Naive thymus-derived CD8-positive, alpha-beta T cell (primary cell): ENCODE measurements at places on chromosomes 11 and 22.

DNA sequence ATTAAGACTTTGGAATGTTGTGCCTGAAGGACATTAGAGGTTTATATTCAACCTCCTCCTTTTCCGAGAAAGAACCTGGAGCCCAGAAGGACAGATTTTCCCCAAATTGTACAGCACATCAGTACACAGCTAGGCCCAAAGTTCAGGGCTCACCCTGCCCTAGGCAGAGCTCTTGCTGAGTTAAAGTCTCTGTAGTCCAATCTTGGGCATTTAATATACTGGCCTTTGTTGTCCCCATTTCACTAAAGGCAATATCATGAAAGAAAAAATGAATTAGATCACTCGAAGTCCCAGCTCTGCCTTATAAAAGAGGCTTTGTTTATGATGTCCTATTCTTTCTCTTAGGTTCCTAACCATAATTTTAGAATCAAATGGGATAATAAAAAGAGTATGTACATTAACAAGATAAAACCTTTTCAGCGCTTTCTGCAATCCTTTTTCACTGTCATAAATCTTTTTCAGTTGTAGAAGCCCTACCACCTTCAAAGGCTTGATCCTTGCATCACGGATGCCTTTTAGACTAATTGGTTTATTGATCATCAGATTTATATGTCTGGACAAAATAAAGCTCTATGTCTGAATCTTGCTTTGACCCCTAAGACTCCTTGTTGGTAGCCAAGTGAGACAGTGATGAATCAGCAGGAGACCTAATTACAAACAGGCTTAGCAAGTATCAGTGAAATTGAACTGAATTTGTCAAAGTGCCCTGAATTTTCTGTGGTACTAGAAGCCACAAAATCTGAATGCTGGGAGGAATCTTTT, 39.8 kb downstream of the RELT start:
- DNase-seq, result no peak

- no peak for DNase-seq
These were observed 32.5 kb upstream of the IZUMO1R start for GRCh38 chr11:94271885-94272372.

DNA sequence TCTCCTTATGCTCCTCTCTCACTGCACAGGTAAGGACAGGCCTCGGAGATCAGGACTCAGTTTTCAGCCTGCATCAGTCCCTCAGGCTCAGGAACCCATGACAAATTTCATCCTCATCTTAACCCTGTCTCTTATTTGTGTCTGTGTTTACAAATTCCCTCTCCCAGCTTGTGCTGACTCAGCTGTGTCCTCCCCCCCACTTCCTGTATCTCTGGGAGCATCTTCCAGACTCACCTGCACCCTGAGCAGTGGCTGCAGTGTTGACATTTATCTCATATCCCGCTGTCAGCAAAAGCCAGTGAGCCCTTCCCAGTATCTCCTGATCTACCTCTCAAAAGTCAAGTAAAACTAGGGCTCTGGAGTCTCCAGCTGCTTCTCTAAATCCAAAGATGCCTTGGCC, 65.6 kb upstream of the VPREB1 start:
- no peak for DNase-seq

- DNase-seq, result no peak
These were observed 5.7 kb upstream of the C1QTNF4 start for GRCh38 chr11:47599902-47600301.

DNA sequence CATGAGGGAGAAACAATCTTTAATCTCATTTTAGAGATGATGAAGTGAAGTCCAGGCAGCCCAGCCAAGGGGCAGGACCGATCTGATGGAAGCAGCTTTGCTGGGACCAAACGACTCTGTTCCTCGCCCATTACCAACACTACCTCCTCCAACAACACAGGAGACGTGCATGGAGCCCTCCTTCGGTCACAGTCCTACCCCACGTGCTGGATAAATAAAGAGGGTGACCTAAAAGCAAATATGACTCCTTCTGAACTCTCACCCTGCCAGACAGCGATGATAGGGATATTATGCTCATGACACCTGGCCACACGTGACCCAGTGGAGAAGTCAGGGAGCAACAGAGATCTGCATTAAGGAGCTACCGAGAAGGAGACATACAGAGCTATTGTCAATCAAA, 26.0 kb downstream of the SCGB1A1 start:
- no peak for DNase-seq

GRCh38 chr11:60095477-60096120, 7.1 kb downstream of the MS4A2 start:
- DNase-seq, result no peak

GRCh38 chr11:133388975-133389568, 143.2 kb downstream of the OPCML start:
- no peak for DNase-seq

- no peak for DNase-seq
These were observed 1.3 kb upstream of the LPXN start for GRCh38 chr11:58576887-58577471.

GRCh38 chr11:79428406-79428805, 12.4 kb downstream of the TENM4 start:
- DNase-seq, result no peak

- DNase-seq, result no peak
These were observed 20.0 kb downstream of the PPFIA1 start for GRCh38 chr11:70290361-70291065.

DNA sequence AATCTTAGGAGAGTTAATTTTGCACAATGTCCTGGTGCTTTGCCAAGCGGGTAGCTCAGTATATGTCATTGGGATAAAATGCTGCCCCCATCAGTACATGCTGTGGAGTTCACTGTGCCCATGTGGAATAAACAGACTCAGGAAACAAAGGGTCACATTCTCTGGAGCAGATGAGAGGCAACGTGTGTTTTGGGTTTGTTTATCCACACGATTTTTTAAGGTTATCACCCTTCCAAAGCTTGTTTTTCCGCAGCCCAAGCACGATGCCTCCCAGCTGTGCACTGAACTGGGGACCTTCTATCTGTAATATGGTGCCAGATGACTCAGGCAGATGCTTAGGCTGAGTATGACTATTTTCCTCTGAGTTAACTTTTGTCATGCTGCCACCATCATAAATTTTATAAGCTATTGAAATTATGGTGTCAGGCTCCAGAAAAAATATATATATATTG, 6.5 kb downstream of the OR4D6 start:
- no peak for DNase-seq

DNA sequence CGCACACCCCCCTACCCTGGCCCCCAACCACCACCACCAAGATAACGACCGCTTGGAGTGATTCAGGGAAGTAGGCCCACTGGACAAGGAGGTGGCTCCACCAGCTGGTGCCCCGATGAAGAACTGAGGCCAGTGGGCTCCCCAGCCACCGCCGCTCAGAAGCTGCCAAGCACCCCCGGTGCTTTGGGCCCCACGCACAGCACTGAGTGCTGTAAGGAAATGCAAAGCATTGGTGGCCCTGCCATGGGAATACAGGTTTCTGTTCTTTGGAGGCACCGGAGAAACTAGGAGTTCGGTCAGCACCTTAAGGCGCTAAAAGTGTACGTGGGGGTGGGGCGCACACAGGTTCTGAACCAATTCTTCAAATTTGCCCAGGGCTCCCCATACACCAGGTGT, 664 bp upstream of the PRSS23 start:
- DNase-seq, result no peak

GRCh38 chr11:126084608-126084912, 21.9 kb upstream of the CDON start:
- DNase-seq, result no peak

DNA sequence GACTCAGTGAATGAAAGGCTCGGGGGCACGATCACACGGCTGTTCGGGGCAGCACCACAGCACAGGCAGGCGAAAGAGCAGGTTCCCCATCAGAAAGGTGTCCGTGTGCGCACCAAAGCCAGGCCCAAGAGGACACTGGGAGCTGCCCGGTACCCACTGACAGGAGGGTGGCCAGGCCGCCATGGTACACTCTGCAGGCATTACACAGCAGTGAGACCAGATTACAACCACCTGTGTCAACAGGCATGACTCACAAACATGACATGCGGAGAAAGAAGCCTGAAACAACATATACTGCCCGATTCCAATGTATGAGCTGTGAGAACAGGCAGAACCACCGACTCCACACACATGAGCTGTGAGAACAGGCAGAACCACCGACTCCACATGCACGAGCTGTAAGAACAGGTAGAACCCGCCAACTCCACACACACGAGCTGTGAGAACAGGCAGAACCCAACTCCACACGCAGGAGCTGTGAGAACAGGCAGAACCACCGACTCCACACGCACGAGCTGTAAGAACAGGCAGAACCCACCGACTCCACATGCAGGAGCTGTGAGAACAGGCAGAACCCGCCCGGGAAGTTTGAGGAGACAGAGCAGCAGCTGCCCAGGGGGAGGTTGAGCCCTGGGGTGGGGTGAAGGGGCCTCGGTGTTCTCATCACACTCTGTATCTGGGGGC, 32.6 kb downstream of the KIAA0930 start:
- no peak for DNase-seq

GRCh38 chr11:40129266-40129665, 1330.2 kb downstream of the LRRC4C start:
- no peak for DNase-seq

DNA sequence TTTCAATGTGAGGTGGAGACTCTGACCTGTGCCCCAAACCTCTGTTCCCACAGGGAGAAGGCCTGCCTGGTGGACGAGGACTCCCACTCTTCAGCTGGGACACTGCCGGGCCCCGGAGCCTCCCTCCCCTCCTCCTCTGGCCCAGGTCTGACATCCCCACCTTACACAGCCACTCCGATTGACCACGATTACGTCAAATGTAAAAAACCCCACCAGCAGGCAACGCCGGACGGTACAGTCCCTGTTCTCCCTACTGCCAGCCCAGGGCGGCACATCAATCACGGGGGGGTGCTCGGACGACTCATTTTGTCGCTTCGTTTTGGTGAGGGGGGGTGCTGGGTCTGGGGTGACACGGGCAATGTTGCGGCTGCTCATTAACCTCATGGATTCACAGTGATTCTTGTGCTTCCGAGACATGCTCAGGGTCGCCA, 83.3 kb upstream of the SUSD2 start:
- DNase-seq, result no peak

DNA sequence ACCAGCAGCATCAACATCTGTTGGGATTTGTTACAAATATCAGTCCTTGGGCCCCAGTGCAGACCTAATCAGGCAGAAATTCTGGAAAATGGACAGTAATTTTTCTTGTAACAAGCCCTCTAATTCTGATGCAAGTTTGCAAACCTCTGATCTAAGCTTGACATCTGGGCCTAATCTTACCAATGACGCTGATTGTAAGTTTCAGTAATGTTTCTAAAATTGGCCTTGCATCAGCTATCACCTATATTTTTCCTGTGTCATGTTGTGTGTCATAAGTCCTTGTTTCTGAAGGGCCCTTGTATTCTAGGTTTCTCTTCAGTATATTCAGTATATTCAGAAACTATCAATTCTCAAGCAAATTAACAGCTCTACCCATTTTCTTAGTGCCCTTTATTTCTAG, 36.4 kb downstream of the ZNF215 start:
- DNase-seq, result no peak

DNA sequence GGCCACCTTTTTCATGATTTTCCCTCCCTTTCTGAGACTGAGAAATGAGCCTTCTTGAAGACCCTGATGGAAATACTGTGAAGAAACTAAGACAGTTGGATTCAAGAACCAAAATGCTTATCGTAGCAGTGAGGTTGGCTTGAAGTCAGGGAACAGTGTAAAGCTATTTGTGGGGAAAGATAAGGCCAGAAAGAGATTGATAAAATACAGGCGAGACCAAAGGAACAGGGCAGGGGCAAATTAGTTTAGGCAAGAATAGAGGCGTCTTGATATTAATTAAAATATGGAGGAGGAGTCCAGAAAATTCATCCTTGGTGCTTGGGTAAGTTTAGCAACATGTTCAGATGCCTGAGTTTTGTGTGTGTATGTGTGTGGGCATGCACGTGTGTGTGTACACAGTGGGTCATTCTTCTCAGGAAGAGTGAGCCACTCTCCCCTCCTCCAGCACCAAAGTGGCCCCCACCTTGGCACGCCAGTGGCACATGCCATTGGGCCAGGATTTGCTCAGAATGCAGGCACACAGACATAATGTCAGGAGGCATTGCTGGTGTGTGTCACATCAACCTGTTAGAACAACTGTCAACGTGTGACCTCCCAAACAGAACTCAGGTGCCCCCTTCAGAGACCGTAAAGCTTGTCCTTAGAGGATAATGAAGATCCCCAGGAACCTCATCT, 3.9 kb upstream of the EHF start:
- DNase-seq, result no peak

DNA sequence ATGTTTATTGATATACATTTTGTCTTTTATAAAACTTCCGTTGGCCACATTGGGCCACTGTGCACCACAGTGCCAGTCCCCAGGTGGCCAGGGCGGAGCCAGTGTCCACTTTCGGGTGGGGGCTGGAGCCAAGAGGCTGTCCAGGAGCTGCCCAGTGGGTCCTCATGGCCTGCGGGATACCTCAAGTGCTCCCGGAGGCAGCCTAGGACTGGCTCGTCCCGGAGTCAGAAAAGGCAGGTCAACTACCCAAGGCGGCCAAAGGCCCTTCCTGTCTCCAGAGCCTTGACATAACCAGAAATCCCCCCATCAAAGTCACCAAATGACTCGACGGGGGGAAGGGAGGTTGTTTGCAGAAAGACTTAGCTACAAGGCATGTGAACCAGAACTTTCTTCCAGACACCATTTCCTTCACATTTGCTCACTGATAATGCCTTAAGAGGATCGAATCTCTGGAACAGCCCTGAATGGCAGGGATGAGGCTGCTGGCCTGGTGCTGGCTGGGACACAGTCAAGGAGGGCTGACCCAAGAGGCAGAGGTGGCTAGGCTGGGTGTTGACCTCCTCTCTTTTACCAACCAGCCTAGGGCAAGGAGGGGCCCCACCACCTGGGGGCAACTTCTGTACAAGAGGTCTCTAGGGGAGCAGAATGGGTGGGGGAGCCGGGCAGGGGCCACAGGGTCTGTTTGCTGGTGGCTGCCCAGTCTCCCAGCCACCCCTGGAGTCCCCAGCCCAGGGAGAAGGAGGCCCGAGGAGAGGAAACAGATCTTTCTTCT, 8.4 kb downstream of the MRGPRF start:
- peak; percentile 60 for DNase-seq

DNA sequence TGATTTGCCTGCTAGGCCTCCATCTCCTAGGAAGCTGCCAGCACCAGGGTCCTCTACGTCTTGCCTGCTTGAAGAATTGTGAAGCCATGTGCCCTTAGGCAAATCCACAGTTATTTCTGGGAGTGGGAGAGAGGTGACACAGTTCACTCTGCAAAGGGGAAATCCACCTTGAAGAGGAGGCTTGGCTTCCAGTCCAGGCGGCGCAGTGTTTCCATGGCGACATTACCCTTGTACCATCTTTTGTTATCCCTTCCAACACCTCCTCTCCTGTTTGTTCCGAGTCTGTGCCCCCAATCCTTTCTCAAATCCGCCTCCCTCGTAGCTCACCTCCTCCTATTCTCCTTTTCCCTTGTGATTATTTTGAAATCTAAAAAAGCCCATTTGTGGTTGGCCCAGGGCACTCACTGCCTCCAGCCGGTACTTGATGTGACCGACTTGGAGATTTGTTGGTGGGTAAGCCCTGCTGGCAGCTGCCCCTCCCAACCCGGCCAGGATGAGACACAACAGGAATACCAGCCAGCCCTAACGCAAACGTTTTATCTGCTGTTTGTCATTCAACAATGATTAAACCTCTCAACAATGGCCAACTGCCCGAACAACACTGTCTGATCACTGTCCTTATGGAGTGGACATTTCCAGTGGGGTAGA, 18.4 kb downstream of the SYT13 start:
- DNase-seq, result no peak

- no peak for DNase-seq
These were observed 242.3 kb downstream of the SWAP70 start for GRCh38 chr11:9905960-9906791.
